ENCODE measurements at places on chromosomes 2 and 18. TPM values are rescaled to one million over a fixed set of nuclear protein-coding genes. Genes with fewer than 3 reads are reported as not detected.

The EMX1 gene
- 0.10 TPM for polyA plus RNA-seq

DNA sequence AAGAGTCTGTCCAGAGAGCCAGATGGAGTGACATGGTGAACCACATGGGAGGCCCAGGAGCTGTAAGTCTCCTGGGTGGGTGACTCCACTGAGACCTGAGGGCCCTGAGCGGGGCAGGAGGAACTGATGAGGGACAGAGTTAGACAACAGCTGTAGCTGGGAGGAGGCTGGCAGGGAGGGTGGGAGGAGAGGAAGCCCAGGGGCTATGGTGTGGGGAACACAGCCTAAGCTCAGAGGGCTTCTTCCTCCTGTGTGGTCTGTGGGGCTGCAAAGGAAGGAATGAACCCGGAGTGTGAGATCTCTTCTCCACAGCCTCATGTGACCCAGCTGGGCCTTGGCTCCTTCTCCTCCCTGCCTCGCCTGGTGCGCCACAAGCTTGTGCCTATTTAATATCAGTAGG is 395.6 kb upstream of the HS6ST1 start:
- no peaks in the 10 kb centered on the region for H3K36me3 ChIP-seq
- no peaks in the 10 kb centered on the region for H3K4me1 ChIP-seq
- H3K27ac ChIP-seq = no peak overlapping the region
- peaks cover 3% of the 10 kb centered on the region for H3K27me3 ChIP-seq
- H3K4me3 ChIP-seq = no peak overlapping the region

The TSGA10 gene
- 4.4 TPM for polyA plus RNA-seq

DNA sequence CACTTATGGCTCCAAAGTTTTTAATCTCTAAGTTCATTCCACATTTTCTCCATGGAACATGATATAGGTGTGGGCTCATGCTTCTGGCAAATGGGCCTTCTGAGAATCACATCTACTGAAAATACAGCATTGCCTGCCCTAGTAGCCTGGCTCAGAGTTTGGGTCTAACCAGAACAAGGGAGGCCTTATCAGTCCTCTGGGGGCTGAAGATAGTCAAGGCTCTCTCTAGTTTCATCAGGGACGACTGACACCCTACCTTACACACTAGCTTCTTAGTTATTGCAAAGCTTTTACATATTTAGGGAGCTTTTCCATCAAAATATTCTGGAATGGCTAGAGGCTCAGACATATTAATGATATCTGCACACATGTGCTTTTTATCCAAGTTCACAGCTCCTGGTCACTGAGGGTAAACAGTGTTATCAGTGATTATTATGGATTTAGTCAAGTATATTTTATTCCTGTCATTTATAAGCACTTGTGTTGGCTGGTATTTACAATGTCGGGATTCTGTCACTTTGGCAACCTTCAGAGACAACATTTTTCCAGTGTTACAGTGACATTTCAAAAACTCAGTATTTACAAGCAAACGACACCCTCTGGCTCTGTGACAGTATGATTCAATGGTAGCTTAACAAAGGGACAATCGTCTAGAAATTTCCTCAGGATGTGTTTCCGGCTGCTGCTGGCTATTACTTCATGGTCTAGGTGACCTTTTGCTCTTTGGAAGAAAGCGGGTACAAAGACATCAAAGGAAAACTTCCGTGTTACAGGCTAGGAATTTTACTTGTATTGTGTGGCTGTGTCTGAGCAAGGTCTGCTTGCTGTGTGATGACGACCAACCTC is 200.6 kb downstream of the TCF4 start:
- no peak overlapping the region for H3K27ac ChIP-seq
- no peaks in the 10 kb centered on the region for H3K27me3 ChIP-seq
- H3K36me3 ChIP-seq = no peaks in the 10 kb centered on the region
- no peak overlapping the region for H3K4me3 ChIP-seq
- H3K4me1 ChIP-seq = peaks cover 16% of the 10 kb centered on the region

The CRYGB gene
- not detected for polyA plus RNA-seq

GRCh38 chr2:32436150-32436549 is 79.3 kb downstream of the BIRC6 start:
- H3K27me3 ChIP-seq = no peaks in the 10 kb centered on the region
- H3K4me1 ChIP-seq = no peaks in the 10 kb centered on the region
- DNase-seq = no peak
- peaks cover 34% of the 10 kb centered on the region for H3K36me3 ChIP-seq
- no peak overlapping the region for H3K27ac ChIP-seq

DNA sequence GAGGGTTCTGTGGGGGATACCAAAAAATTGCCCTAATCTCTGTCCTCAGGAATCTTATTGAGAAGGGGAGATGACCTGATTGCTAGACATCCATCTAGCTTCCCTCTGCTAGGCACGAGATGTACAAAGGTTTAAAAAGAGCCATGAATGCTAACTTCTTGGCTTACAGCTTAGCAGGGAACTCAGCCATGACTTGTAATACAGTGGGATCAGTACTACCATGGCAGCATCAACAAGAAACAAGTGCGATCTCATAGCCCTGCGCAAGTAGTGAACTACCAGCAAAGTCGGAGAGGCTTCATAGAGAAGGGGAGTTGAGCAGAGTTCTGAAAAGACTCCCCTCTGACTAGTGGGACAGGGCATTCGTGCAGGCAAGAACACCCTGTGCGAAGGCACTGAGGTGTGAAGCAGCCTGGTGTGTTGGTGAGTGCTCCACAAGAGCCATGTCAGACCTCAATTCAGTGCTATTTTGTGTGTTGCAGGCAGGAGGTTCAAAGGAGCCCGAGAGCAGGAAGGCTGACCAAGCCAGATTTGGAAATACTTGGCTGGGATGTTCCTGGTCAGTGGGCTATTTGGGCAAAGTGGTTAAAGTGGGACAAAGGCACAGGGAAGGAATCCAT is 130.0 kb downstream of the FMNL2 start:
- no peaks in the 10 kb centered on the region for H3K27me3 ChIP-seq
- H3K4me1 ChIP-seq = peaks cover 52% of the 10 kb centered on the region
- DNase-seq = no peak
- peak overlapping the region; percentile 77 for H3K27ac ChIP-seq

DNA sequence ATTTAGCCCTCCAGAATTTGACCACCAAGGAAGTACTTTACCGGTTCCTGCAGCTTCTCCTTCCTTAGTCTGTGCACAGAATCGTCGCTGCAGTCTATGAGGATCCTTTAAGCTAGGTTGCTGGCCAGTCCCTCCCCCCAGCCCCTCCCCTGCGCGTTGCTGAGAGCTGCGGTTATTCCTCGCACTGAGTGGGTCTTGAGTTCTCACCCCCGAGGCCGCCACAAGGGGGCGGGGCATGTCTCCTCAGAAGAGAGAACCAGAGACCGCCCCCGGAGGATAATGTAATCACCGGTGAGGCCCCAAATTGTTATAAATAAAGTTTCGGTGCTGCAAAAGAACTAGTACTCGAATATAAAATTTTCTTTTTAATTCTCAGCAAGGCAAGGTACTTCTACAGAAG is 1184.9 kb upstream of the CDH2 start:
- H3K27me3 ChIP-seq = no peaks in the 10 kb centered on the region
- H3K4me1 ChIP-seq = no peaks in the 10 kb centered on the region
- H3K4me3 ChIP-seq = no peak overlapping the region
- H3K27ac ChIP-seq = no peak overlapping the region
- H3K36me3 ChIP-seq = no peaks in the 10 kb centered on the region
- DNase-seq = no peak
